ENCODE measurements at places on chromosomes 3 and 15.

- no peak for DNase-seq
Measured at GRCh38 chr3:143914257-143914656, 57.4 kb upstream of the DIPK2A start.

GRCh38 chr3:73018790-73019441, 22.3 kb downstream of the PPP4R2 start:
- DNase-seq = no peak

- DNase-seq = no peak
Measured at GRCh38 chr15:100891307-100892012, 11.8 kb downstream of the ALDH1A3 start.

DNA sequence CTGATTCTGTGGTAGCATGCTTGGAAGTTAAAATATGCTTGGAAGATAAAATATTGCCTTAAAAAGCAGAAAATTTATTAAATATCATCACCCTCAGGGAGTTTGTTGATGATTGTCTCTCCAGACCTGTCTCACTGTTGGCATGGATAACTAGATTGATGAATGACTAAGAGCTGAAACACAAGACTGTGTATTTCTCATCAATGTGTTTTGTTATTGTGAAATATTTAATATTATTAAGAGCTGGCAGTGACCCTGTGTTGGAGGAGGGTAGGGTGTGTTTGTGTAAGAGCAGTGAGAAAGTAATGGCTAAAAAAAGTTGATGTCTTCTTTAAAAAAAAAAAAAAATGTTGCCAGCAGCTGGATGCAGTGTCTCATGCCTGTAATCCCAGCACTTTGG, 82.2 kb downstream of the ITPR1 start:
- no peak for DNase-seq

DNA sequence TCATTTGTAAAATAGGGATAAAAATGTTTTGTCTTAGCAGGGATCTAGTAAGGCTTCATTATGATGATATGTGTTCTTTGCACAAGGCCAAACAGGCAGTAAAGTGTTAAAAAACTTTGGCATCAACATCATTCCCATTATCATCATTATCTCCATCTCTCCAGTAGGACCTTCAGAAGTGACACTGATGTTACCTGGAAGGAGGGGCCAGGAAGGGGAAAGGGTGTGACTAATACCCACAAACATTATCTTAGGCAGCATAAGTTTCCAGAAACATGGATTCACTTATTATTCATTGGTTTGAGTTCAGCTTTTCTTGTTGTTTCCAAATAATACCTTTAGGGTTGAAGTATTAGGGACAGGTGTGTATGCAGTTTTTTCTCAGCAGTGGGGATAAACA, 399.6 kb downstream of the PTPRG start:
- DNase-seq = no peak
